ENCODE measurements at places on chromosomes 2 and 18.

GRCh38 chr18:40055262-40055661 is 1899.8 kb upstream of the PIK3C3 start:
- no peak for DNase-seq

DNA sequence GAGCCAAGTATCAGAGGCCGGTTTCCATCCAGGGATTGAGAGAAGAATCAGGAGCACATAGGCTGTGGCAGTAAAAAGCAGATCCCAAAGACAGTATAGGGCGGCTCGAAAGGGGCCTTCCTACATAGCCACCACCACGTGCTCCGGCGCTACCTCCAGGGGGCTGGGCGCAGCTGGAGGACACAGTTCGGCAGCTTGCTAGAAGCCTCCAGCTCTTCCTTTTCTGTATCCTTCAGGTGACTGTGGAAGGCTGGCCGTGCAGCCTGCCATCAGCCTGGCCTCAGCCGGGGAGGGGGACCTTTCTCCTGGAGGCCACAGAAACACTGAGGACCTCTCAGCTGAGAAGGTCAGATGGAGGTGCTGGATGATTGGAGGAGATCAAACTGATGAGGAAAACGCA is 183.6 kb upstream of the GLI2 start:
- DNase-seq, result no peak

DNA sequence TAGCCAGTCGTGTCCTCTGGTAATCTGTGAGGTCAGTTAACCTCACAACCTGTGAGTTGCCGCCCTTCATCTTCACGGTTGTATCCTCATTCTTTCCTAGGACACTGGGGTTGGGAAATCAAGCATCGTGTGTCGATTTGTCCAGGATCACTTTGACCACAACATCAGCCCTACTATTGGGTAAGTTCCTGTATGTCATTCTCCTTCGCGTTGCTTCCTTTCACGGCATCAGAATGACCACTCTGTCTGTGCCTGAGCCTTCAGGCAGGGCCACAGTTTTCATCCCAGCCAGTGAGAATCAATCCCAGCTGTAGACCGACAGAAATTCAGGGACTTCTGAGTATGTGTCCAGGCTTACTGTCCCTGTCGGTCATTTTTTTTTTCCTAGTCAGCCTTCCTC is 67.1 kb downstream of the RAB31 start:
- DNase-seq, result no peak

DNA sequence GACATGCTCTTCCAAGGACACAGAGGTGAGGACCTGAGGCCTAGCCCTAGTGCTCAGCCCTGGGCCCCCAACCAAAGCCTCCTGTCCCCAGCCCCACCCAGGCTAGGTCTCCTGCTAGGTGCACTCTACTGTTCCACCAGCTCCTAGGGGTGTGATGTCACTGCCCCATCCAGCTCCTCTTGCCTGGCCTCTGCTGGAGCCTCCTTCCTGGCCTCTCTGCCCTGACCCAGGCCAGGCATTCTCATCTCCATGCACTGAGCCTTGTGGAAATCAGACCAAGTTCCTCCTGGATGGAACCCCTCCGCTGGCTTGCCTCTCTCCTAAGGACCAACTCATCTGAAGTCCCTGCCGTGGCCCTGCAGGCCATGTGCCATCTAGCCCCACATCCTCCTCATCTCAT is 156.8 kb downstream of the INHBB start:
- no peak for DNase-seq

- DNase-seq, result no peak
Observed at GRCh38 chr18:58284699-58285448, 240.8 kb downstream of the NEDD4L start.

GRCh38 chr18:38301621-38302020 is 736.0 kb upstream of the CELF4 start:
- DNase-seq, result no peak

DNA sequence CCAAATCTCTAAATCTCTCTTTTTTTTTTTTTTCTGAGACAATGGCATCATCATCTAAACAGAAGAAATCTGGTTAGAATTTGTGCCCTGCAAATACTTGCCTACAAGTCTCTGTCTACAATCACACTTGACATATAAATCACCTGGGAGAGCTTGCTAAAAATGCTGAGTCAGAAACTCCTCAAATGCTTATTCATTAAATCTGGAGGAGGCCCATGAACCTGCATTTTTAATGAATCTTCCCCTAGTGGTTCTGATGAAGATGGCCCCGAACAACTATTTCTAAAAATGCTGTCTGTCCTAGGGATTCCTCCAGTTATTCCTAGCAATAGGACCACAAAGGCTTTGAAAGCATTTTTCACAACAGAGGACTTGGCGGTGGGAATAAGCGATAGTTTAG is 1.6 kb upstream of the CSRNP3 start:
- DNase-seq, result no peak

- no peak for DNase-seq
Observed at GRCh38 chr18:62281684-62282083, 43.4 kb upstream of the TNFRSF11A start.

- DNase-seq, result no peak
Observed at GRCh38 chr2:86037141-86037794, 68.4 kb downstream of the POLR1A start.

DNA sequence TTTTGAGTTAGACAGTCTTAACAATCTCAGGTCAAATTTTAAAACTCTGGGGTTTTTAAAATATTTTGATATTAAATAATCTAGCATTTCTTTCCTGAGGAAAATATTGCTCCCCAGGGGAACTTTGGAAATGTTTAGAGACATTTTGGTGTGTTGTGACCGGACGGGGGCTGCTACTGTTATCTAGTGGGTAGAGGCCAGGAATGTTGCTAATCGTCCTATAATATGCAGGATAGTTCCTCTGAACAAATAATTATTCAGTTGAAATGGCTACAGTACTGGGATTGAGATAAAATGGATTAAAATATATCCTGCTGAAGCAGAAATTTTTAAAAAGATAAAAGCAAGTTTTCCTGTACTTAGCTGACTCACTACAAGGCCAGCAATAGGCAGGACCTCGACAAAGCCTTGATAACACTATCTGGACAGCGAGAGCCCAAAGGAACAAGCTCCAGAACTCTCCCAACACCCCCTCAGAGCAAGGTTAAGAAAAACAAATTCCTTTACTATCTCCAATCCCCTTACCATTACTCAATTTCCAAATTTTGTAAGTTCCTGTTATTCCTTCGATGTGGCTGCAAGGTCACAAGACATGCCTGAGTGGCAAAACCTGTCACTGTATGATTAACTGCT is 1407.4 kb downstream of the SUCLG1 start:
- no peak for DNase-seq

DNA sequence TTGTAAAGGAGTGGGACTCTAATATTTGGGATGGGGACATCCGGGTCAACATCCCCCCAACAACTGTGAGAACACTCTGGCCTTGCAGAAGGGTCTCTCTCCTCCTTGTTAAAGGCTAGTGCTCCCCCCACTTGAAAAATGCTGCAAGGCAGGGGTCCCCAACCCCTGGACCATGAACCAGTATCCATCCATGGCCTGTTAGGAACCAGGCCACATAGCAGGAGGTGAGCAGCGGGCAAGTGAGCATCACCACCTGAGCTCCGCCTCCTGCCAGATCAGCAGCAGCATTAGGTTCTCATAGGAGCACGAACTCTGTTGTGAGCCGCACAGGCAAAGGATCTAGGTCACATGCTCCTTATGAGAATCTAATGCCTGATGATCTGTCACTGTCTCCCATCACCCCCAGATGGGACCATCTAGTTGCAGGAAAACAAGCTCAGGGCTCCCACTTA is 243.9 kb upstream of the ID2 start:
- DNase-seq, result no peak

All from stimulated activated CD8-positive, alpha-beta memory T cell treated with anti-CD3 and anti-CD28 coated beads, Interleukin-7, amount 100 ng/mL, for 1 hour (primary cell).